Pulmonary artery endothelial cell (primary cell): ENCODE measurements at places on chromosomes 7 and 10.

DNA sequence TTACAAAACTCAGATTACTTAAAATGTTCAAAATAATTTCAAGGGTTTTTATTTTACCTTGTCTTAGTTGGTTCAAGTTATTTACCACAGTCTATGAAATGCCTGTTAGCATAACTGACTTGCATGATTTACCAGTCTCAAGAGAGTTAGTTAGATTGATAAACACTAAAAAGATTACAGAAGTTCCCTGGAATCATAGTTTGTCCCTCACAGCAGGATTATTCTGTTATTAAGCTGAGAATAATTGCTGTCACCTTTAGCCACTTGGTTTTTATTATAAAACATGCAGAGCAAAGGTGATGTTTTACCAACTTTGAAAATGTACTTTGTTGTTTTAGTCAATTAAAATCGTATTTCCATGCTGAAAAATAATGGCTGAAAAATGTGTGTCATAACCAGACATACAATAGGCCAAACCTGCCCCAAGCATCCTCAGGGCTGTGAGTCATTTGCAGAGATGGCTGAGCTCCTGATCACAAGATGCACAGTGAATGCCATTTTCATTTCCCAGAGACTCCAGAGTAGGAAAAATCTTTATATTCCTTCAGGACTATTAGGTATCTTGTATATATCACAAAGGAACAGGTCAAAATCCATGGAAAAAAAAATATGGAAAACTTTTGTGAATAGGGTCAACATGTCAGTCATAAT is 87.8 kb upstream of the DKK1 start:
- no peak for DNase-seq

DNA sequence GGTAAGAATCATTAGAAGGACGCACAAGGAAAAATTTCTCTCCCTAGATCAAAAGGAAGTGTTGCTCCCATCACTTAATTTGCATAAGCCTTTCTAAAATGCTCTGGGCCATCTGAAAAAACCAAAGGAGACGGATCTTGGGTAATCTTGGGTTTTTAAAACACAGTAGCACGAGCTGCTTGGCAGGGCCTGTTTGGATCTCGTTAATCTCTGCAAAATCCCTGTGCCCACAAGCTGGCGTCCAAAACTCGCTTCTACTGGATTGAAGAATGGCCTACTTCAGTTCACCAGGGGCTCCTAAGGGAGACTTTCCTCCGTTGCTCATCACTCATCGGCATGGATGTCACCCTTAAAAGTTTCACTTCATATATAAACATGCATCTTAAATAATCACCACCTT is 128.6 kb downstream of the RNF216 start:
- no peak for DNase-seq

GRCh38 chr7:50372923-50373322 is 68.4 kb downstream of the IKZF1 start:
- DNase-seq: no peak

GRCh38 chr7:68892236-68892635 is 706.0 kb upstream of the AUTS2 start:
- DNase-seq: no peak

DNA sequence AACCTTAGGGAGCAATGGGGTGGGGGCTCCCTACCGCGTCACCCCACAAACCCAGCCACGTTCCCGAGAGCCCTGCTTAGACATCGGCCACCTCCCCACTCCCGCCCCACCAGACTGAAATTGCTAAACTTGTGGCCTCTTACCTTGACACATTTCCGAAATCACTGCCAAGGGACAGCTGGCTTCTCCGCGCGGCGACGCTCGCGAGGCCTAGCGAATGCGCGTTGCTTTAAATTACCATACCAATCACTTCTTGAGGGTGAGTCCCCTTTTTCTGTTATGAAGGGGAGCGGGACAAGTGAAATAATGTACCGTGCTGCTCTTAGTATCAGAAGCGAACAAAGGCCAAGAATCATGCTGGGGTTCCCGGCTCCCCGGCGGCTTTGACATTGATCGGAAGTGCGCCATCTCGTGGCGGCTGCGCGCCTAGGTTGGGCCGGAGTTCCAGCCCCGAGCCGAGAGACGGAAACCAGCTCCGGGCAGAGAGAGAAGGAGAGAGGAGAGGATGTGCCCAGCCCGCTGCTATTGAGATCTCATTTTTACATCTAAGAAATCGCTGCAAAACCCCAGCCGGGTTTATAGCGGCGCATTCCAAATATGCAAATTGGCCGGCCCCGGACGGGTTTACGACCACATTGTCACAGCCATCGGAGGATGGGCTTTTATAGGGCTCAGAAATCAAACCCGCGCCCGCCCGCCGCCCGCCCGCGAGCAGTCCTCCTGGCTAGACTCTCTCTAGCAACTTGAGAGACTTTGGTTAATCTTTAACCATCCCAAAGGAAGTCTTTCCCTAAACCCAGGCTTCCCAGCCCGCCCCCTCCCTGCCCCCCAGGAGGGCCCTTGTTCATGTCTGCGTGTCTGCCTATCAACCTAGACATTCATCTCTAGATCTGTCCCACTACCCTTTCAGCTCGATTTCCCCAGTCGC is 5.3 kb downstream of the HOXA11 start:
- no peak for DNase-seq

- DNase-seq: no peak
Measured at GRCh38 chr10:71569775-71570588, 149.6 kb downstream of the C10orf105 start.
